Kidney (tissue), 22 donors: ENCODE measurements at places on chromosomes 5 and 9.

DNA sequence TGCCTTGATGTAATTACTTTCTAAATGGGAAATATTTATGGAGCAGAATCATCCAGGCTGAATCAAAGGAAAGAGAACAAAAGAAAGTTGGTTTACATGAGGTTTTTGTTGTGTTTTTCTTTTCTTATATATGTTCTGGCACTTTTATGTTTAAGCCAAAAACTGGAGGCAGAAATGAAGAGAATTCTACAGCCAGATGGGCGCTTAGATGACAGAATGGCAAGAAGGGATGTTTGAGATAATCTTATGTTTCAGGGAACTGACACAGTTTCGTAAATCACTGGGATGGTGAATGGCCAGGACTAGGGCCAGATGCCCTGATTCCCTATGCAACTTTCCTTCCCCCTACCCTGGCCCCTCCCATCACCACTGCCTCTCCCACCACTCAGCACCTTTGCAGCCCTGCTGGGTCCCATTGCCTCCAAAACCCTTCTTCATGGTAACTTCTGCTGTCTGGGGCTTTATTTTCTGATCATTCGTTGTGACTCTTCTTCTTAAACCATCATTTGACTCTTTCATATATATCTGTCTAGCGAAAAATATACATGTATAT lies 111.8 kb downstream of the EFNA5 start:
- no peak overlapping the region for H3K27ac ChIP-seq
- H3K27me3 ChIP-seq = no peaks in the 10 kb centered on the region
- no peaks in the 10 kb centered on the region for H3K36me3 ChIP-seq
- H3K4me3 ChIP-seq = no peak overlapping the region
- no peaks in the 10 kb centered on the region for H3K4me1 ChIP-seq

- H3K27ac ChIP-seq = no peak overlapping the region
- no peak overlapping the region for H3K4me3 ChIP-seq
- peaks cover 3% of the 10 kb centered on the region for H3K4me1 ChIP-seq
- H3K27me3 ChIP-seq = no peaks in the 10 kb centered on the region
- no peaks in the 10 kb centered on the region for H3K36me3 ChIP-seq
- no peak for DNase-seq
Observed at GRCh38 chr9:19513671-19514275, 105.0 kb downstream of the ACER2 start.

DNA sequence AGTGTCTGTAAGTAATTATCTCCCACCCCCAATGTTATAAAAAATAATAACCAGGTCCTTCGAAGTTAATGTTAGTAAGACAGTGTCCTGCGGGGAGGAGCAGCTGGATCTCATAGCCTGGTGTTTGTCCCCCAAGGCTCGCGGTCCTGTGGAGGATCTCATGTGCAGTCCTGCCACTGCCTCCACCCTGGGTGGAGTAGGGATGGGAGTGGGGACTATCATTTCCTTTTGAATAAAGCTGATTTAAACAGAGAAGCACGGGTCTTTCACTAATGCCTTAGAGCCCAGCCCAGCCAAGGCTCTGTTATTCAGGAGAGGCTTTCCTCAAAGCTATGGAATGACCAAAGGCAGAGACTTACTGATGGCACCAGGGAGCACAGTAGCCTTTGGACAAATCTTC lies 40.2 kb downstream of the SUB1 start:
- DNase-seq = no peak
- no peaks in the 10 kb centered on the region for H3K36me3 ChIP-seq
- H3K27ac ChIP-seq = no peak overlapping the region
- no peak overlapping the region for H3K4me3 ChIP-seq
- no peaks in the 10 kb centered on the region for H3K27me3 ChIP-seq

DNA sequence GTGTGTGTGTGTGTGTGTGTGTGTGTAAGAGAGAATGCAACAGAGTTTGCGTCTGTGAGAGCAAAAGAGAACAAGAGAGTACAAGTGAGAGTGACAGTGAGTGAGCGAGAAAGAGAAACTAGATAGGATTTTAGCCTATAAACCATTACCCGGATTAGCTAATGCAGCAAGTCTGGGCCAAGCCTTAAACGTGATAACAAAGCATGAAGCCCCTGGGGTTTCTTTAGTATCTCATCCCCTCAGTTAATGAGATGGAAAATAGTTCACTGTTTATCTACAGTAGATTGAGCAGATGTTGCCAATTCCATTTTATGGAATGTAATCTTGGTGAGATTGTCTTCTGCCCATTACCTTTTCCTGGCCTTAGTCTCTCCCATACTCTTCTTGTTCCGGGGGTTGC lies 114.5 kb downstream of the MAT2B start:
- no peaks in the 10 kb centered on the region for H3K36me3 ChIP-seq
- H3K27ac ChIP-seq = no peak overlapping the region
- no peaks in the 10 kb centered on the region for H3K27me3 ChIP-seq
- H3K4me3 ChIP-seq = no peak overlapping the region
- H3K4me1 ChIP-seq = no peaks in the 10 kb centered on the region

DNA sequence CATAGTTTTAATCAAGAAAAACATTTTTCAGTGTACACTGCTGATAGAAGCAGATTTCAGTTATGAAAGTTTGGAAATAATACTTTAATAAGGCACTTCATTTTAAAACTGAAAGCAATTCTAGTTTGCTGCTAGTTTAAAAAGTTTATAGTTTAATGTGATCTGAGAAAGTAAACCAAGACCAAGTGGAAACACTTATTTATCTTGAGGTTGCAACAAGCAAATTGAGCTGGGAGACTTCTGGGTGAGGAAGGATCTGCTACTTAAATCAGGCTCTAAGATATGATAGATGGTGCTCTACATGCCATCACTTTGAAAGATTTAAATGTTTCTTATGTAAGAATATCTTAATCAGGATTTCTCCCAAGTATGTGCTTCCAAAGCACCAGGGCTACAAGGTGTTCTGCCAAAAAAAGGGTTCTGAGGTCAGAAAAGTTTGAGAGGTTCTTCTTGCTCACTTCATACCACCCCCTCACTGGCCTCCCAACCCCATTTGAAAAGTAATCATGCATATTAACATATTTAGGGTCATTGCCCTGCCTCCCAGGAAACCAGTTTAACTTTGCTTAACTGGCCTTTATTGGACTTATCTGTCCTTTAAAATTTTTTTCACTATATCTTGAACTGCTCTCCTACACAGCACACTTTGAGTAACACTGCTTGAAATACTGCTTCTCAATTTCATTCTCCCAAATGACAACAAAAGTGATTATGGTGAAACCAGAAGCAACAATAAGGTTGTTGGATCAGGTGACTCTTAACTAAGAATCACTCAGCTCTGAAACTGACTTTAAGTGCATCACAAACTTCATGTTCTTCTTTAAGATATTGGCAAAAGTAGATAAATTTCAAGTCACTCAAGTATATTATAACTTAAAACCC lies 15.5 kb downstream of the SLC44A1 start:
- no peaks in the 10 kb centered on the region for H3K36me3 ChIP-seq
- H3K4me1 ChIP-seq = peaks cover 12% of the 10 kb centered on the region
- no peak for DNase-seq
- H3K4me3 ChIP-seq = no peak overlapping the region
- H3K27me3 ChIP-seq = no peaks in the 10 kb centered on the region

DNA sequence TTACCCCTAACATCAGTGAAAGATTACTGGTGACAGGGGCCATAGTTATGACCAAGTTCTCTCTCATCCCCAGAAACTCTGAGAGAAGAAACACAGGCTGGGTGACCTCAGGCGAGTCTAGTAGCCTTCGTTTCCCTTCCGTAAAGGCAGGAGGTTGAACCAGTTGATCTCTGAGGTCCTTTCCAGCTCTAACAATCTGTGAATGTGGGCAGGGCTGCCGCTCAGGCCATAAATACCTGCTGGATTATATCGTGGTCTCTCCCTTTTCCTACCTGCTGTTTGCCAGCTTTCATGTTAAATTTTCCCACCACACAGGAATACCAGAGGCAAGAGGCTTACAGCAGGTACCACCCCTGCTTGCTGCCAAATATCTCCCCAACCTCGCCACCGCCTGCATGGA lies 357.5 kb downstream of the SH3GL2 start:
- H3K27ac ChIP-seq = no peak overlapping the region
- DNase-seq = no peak
- no peaks in the 10 kb centered on the region for H3K4me1 ChIP-seq

GRCh38 chr5:163660486-163660885 lies 155.1 kb downstream of the MAT2B start:
- DNase-seq = no peak
- no peaks in the 10 kb centered on the region for H3K4me1 ChIP-seq
- H3K27ac ChIP-seq = no peak overlapping the region
- H3K36me3 ChIP-seq = no peaks in the 10 kb centered on the region
- no peak overlapping the region for H3K4me3 ChIP-seq

- H3K27ac ChIP-seq = no peak overlapping the region
- no peaks in the 10 kb centered on the region for H3K36me3 ChIP-seq
- H3K4me1 ChIP-seq = no peaks in the 10 kb centered on the region
- no peaks in the 10 kb centered on the region for H3K27me3 ChIP-seq
- no peak for DNase-seq
- no peak overlapping the region for H3K4me3 ChIP-seq
Observed at GRCh38 chr9:68802525-68803015, 97.5 kb downstream of the PIP5K1B start.

GRCh38 chr9:21970800-21971640 lies 23.2 kb downstream of the CDKN2A start:
- H3K27ac ChIP-seq = no peak overlapping the region
- H3K4me3 ChIP-seq = no peak overlapping the region
- no peaks in the 10 kb centered on the region for H3K36me3 ChIP-seq
- peaks cover 86% of the 10 kb centered on the region for H3K27me3 ChIP-seq
- H3K4me1 ChIP-seq = peaks cover 11% of the 10 kb centered on the region
- DNase-seq = no peak

- no peaks in the 10 kb centered on the region for H3K36me3 ChIP-seq
- peak; percentile 12 for DNase-seq
- H3K4me3 ChIP-seq = peak within 1 kb of the TSS; percentile 50
- H3K4me1 ChIP-seq = no peaks in the 10 kb centered on the region
Observed at GRCh38 chr5:54985301-54986268, at the start of gene ESM1. Gene ESM1 (minus strand): TSS chr5:54985593. CDS start chr5:54985517, 76 bp downstream.

- H3K4me3 ChIP-seq = no peak overlapping the region
- no peak for DNase-seq
- H3K27ac ChIP-seq = no peak overlapping the region
- H3K4me1 ChIP-seq = no peaks in the 10 kb centered on the region
- H3K27me3 ChIP-seq = no peaks in the 10 kb centered on the region
Observed at GRCh38 chr5:171639966-171640365, 145.7 kb upstream of the SMIM23 start.

DNA sequence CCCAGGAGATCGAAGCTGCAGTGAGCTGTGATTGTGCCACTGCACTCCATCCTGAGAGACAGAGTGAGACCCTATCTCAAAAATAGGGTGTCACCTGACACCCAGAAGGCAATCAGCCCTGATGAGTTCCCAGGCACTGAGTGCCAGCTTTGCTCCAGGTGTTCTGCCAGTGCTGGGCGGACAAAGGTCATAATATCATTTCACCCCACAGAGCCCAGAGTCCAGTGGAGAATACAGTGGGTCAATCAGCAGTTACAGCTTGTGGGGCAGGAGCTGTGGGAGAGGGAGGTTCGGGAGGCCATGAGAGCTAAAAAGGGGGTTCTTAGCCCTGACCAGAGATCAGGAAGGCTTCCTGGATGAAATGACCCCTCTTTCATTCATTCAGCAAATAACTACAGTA lies 24.4 kb upstream of the SH3RF2 start:
- H3K36me3 ChIP-seq = no peaks in the 10 kb centered on the region
- no peaks in the 10 kb centered on the region for H3K4me1 ChIP-seq
- no peak for DNase-seq

- no peak for DNase-seq
- no peak overlapping the region for H3K4me3 ChIP-seq
- no peaks in the 10 kb centered on the region for H3K36me3 ChIP-seq
- H3K4me1 ChIP-seq = no peaks in the 10 kb centered on the region
Observed at GRCh38 chr5:156615901-156616300, 234.2 kb upstream of the PPP1R2B start.

GRCh38 chr9:19913151-19913550 lies 124.3 kb upstream of the SLC24A2 start:
- no peaks in the 10 kb centered on the region for H3K4me1 ChIP-seq
- no peak overlapping the region for H3K4me3 ChIP-seq
- no peak for DNase-seq

GRCh38 chr9:114389612-114390368 lies 2.0 kb upstream of the AKNA start:
- H3K27ac ChIP-seq = no peak overlapping the region
- no peaks in the 10 kb centered on the region for H3K27me3 ChIP-seq
- no peak overlapping the region for H3K4me3 ChIP-seq
- H3K36me3 ChIP-seq = no peaks in the 10 kb centered on the region

DNA sequence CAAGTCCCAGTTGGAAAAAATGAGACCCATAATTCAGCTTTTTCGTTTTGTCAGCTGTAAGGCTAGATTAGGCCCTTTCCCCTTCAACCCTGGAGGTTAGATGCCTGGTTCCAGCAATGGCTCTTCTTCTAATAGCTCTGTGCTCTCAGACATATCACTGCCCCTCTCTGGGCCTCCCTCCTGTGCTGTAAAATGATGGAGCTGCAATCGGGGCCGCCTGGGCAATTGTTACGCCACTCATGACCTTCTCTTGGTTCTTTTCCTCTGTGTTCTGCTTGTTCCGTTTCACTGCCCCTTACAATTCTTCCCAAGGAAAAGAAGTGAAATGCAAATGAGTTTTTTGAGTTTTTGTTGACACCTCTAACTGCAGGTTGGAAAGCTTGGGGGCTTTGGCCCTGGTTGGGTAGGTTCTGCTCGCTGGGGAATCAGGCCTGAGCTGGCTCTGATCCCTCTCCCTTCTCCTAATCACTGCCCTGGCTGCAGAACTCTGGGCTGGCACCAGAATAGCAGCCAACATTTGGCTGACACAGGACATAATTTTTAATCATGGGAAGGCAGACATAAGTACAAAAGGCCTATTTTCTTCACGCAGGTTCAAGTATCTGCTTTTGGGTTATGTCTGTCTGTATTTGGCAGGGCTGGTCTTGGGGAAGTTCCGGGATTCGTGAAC lies 110.9 kb downstream of the FOXD1 start:
- peak; percentile 26 for DNase-seq
- no peak overlapping the region for H3K27ac ChIP-seq
- no peak overlapping the region for H3K4me3 ChIP-seq
- no peaks in the 10 kb centered on the region for H3K27me3 ChIP-seq

DNA sequence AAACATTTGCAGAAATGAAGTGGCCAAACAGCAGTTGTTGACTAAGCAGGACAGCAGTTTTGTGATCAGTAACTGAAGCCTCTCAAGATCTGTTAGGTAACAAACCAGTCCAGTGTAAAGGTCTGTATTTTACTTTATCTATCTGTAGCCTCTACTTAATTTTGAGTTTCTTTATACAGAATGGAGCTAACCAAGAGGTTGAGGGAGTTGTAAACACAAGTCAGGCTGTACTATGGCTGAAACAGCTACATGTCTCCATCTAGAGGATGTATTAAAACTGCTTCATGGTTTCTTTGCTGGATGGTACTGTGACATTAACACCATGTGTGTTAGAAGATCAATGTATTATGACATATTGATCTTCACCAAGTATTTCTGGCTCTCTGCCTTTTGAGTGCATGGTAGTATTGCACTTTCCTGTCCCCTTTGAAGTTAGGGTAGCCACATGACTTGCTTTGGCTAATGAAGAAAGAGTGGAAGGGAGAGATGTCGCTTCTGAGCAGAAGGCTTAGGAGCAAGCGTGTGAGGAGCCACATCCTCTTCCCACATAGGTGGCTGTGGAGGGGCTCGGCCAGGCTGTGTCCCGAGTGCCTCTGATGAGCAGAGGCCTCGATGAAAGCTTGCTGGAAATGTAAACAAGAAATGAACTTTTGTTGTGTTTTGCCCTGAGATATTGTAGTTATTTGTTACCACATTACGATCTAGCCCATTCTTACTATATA lies 105.6 kb upstream of the PCA3 start:
- no peaks in the 10 kb centered on the region for H3K4me1 ChIP-seq
- no peaks in the 10 kb centered on the region for H3K27me3 ChIP-seq
- H3K4me3 ChIP-seq = no peak overlapping the region
- DNase-seq = no peak
- H3K36me3 ChIP-seq = no peaks in the 10 kb centered on the region

- H3K27ac ChIP-seq = no peak overlapping the region
- H3K27me3 ChIP-seq = no peaks in the 10 kb centered on the region
- no peaks in the 10 kb centered on the region for H3K36me3 ChIP-seq
- H3K4me1 ChIP-seq = no peaks in the 10 kb centered on the region
Observed at GRCh38 chr5:132070460-132071337, 2.9 kb upstream of the CSF2 start.
